ENCODE measurements at places on chromosomes 5 and 9.
A peak's percentile ranks its signal among the peaks of the same experiment; 100 is the strongest.

DNA sequence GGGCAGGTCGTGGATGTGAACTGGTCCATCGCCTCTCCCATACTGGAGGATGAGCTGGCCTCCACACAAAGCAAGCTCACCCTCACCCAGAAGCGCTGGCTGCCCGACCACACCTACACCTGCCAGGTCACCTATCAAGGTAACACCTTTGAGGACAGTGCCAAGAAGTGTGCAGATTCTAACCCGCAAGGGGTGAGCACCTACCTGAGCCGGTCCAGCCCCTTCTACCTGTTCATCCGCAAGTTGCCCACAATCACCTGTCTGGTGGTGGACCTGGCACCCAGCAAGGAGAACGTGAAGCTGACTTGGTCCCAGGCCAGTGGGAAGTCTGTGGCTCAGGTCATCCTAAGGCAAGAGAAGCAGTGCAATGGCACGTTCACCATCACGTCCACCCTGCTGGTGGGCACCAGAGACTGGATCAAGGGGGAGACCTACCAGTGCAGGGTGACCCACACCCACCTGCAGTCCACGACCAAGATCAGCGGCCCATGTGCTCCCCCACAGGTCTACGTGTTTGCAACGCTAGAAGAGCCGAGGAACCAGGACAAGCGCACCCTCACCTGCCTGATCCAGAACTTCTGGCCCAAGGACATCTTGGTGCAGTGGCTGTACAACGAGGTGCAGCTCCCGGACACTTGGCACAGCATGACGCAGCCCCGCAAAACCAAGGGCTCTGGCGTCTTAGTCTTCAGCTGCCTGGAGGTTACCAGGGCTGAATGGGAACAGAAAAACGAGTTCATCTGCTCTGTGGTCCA lies 71.3 kb downstream of the INSL6 start:
- no peak for DNase-seq

DNA sequence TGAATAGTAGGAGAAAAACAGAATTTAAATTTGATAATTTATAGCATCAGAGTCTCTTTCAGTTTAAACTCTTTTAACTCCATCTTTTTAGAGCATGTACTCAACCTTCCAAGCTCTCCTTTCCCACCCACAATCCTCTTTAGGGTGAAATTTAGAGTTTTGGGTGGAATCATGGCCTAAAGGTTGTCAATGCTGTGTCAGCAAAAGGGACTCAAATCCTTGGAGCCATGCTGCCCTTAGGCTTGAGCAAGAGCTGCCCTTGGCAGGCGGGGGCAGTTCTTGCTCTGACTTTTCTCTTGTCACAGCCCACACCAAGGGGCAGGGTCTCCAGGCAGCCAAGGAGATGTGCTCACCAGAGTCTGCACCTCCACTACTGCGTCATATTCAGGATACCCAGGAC lies 102.4 kb downstream of the MTX3 start:
- DNase-seq: no peak

GRCh38 chr5:130032807-130033206 lies 128.5 kb downstream of the CHSY3 start:
- no peak for DNase-seq

- no peak for DNase-seq
These were observed 139.8 kb downstream of the KCNIP1 start for GRCh38 chr5:170643591-170643990.

GRCh38 chr5:54610197-54610944 lies 92.8 kb downstream of the SNX18 start:
- peak; percentile 30 for DNase-seq

GRCh38 chr9:18543406-18544192 lies 69.6 kb downstream of the ADAMTSL1 start:
- DNase-seq: no peak

GRCh38 chr9:112075009-112075378 lies 100.1 kb downstream of the SUSD1 start:
- no peak for DNase-seq

- DNase-seq: no peak
These were observed 82.5 kb downstream of the ADCY2 start for GRCh38 chr5:7478459-7478858.

- no peak for DNase-seq
These were observed 35.4 kb upstream of the ZNF354A start for GRCh38 chr5:178765753-178766300.

GRCh38 chr9:130895481-130896232 lies 955 bp downstream of the QRFP start:
- DNase-seq: no peak

- no peak for DNase-seq
These were observed 130.9 kb downstream of the CEMIP2 start for GRCh38 chr9:71637375-71637774.

DNA sequence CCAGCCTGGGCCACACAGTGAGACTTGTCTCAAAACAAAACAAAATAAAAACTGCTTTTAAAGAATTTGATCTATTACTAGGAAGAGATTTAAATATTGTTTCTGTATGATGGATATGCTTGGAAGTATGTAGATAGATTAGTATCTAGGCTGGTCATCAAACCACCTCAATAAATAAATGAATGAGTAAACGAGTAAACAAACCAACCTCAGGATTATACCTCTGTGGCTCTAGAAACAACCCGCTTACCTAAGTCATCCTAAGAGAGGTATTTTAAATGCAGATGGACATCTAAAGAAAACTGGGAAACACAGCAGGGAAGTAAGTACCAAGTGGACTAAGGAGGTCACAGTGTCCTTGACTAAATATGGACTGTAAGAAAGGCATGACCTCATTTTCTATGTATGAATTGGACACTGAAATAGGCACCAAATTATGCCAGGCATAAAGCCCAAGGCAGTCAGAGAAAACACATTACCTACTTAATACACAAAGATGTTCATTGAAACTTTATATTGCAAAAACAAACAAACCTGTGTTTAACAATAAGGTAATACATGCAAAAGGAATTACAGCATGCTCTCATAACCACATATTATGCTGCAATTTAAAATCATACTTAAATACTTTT lies 7.3 kb downstream of the ANKH start:
- DNase-seq: no peak

DNA sequence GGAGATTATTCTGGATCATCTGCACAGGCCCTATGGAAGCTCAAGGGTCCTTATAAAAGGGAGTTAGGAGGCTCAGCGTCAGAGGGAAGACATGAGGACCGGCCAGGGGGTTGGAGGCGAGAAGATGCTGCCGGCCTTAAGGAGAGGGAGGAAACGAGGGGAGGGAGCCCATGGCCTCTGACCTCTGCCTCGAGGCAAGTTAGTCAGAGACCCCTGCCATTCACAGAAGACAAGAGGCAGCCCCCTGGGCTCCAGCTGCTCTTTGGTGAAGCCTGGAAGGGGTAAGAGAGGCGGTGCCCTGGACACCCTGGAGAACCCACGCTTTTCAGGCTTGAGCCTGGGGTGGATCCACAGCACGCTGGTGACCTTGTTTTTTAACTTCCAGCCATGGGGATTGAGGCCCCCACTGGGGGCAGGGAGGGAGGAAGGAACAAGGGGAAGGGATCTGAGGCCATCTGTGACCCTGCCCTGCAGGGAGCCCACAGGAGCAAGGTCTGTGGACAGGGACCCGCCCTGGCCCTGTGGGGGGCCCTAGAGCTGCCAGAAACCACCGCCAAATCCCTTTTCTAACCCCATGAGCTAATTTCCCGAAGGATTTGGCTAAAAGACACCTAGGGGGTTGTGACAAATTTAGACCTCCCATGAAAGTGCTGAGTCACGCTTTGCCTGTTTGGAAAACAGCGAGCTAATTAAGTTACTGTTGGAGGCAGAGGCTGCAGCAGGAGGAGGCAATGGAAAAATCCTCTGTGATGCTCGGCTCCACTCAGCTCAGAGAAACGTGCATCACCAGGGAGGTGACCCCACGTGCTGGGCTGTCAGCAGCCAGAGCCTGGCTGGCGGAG lies 49.7 kb downstream of the OLFM1 start:
- no peak for DNase-seq

DNA sequence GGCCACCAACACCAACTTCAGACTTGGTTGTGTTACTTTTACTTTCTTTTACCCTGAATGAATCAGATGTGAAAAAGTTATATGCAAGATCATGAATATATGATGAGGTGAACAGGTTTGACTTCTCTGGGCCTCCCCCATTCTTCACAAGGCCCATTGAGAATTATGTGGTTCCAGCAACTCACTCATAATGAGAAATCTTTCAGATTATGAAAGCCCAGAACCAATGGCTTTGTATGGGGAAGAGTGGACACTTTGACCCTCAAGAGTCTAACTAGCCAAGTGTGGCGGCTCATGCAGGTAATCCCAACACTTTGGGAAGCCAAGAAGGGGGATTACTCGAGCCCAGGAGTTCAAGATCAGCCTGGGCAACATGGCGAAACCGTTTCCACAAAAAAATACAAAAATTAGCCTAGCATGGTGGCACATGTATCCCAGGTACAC lies 16.1 kb upstream of the LNPEP start:
- DNase-seq: no peak

- no peak for DNase-seq
These were observed 4.1 kb upstream of the PDGFRB start for GRCh38 chr5:150159741-150160179.

DNA sequence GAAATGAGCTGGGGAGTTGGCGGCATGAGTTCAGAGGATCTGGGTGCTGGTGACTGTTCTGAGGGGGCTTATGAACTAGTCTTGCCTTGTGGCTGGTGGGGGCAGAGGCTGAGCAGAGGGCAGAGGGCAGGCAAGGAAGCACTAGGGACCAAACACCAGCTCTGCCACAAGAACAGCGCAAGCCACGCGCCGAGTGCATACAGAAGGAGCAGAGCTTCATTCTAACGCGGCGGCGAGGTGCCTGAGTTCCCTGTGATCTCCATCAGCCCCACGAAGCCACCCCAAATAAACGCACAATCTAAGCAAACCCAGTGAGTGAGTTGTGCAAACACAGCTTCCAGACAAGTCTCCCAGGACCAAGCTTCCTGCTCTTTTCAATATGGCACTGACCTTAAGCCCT lies 110.6 kb upstream of the ALDH1B1 start:
- no peak for DNase-seq

- no peak for DNase-seq
These were observed 17.8 kb downstream of the SPINK1 start for GRCh38 chr5:147813696-147814095.

GRCh38 chr9:34025062-34025461 lies 23.6 kb downstream of the UBAP2 start:
- no peak for DNase-seq

DNA sequence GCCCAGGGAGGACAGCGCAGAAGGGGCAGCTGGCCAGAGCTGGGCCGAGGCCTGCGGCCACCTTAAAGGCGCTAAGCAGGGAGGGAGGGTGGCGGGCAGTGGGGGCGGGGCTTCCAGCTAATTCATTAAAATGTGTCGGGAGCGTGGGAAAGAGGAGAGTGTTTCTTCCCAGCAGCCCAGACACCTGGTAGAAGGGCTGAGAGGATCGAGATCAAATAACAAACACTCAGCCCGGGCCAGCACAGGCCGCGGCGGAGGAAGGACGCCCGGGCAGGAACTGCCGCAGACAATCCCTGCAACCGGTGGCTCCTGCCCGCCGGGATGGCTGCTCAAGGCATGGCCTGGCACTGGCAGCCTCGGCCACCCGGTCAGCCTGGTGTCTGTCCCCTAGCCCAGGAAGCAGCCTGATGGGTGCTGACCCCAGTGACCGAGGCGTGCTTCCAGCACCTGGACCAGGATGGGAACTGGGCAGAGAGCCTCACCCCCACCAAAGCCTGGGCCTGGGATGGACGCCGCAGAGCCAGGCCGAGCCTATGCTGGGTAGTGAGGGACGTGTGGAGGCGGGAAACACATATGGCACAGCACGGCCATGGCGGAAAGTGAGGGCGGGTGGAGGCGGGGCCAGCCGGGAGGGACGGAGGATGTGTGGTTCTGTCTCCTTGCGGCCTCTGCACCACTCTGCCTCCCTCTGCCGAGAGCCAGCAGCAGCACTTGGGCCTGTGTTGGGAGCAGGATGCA lies 3.2 kb upstream of the NRARP start:
- peak; percentile 84 for DNase-seq

DNA sequence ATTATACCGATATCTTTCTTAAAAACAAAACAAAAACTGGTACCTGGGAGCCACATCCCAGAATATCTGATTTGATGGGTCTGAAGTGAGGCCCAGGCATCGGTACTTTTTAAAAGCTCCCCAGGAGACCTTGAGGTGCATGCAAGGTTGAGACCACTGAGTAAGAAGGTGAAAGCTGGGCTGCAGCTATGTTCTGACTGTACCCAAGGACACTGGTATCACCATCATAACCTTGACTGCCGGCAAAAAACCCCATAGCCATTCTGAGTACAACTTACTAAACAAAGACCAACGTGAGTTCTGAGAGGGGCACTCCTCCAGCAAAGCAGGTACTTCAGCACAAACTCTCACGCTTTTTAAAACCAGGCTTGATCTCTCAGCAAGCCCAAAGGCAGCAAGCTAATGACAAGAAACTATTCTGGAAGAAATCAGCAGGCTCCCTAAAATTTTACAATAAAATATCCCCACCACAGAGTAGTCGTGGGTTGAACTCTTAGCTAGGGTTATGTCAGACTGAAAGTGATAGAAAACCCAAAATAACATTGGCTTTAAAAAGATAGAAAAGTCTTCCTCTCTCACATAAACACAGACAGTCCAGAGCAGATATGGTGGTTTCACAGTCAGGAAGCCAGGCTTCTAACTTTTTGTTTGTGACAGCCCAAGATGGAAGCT lies 263.9 kb downstream of the SAXO1 start:
- DNase-seq: no peak

DNA sequence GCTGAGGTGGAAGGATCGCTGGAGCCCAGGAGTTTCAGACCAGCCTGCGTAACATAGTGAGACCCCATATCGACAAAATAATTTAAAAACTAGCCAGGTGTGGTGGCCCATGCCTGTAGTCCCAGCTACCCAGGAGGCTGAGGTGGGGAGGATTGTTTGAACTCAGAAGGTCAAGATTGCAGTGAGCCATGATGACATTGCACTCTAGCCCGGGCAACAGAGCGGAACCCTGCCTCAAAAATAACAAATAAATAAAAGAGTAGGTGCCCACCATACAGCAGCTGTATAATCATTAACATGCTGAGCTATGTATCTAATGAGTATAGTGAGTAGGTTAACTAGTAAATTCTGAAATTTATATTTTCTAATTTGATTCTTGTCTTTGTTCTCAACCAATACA lies 11.0 kb upstream of the ATP6V0E1 start:
- DNase-seq: no peak

DNA sequence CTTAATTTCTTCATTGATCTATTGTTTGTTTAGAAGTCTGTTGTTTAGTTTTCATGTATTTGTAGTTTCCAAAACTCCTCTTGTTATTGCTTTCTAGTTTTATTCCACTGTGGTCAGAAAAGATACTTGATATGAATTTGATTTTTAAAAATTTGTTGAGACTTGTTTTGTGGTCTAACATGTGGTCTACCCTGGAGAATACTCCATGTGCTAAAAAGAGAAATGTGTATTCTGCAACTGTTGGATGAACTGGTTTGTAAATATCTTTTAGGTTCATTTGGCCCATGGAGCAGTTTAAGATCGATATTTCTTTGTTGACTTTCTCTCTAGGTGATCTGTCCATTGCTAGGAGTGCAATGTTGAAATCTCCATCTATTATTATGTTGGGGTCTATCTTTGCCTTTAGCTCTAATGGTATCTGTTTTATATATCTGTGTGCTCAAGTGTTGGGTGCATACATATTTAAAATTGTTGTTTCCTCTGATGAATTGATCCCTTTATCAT lies 150.6 kb upstream of the ATP10B start:
- no peak for DNase-seq

GRCh38 chr9:112757282-112757883 lies 6.8 kb downstream of the SNX30 start:
- DNase-seq: peak; percentile 21

Data from hematopoietic multipotent progenitor cell treated with erythropoietin and hydrocortisone succinate and interleukin-3 and kit ligand, for 6 days (in vitro differentiated cells).